NCI-H2081 (cell line): ENCODE measurements at places on chromosomes 12 and 14.
A peak's percentile ranks its signal among the peaks of the same experiment; 100 is the strongest.

- DNase-seq = no peak
These were observed 613 bp downstream of the SRSF9 start for GRCh38 chr12:120468821-120469449.

- no peak for DNase-seq
These were observed 267.7 kb downstream of the MED13L start for GRCh38 chr12:116009805-116010204.

DNA sequence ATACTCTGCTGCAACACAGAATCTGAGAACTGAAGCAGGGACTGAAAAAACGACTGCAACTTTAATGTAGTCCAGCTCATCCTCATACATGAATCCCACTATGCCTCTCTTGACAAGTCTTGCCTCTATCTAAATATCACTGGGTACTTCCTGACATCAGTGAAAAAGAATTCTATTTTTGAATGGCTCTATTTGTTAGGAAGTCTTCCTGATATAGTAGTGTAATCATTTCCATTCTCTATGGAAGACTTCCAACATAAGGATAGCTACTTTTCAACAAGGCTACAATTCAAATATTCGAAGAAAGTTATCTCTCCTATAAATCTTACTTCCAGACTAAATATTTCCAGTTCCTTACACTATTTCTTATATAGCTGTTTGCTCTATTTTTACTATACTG, 167.5 kb downstream of the MDGA2 start:
- no peak for DNase-seq

DNA sequence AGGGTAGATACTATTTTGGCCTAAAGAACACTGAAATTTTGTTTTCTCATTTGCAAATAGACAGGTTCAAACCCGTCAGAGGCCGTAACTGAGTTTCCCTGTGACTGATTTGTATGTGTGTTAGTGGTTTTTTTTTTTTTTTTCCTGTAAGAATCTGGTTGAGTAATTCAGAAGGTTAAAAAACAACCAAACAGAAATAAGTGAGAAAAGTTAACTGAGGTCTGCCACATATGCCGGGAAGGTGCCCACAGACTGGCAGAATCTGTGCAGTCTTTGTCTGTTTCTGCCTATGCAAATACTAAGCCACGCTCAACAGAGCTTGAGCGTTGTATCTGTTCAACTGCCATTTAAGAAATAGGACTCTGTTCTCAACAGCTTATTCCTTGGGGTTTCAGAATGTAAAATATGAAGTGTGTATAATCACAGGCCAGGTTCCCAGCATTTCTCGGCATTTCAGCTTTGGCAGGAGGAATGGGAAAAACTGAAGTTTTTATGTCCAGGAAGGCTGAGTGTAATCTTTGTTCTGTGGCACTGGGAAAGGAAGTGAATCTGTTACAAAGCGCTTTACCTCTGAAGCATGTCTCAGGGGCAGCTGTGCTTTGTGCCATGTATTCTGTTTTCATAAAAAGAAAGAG, 181.9 kb downstream of the PRKCH start:
- DNase-seq = no peak

GRCh38 chr12:109625131-109625559, 51.6 kb downstream of the MVK start:
- DNase-seq = no peak

DNA sequence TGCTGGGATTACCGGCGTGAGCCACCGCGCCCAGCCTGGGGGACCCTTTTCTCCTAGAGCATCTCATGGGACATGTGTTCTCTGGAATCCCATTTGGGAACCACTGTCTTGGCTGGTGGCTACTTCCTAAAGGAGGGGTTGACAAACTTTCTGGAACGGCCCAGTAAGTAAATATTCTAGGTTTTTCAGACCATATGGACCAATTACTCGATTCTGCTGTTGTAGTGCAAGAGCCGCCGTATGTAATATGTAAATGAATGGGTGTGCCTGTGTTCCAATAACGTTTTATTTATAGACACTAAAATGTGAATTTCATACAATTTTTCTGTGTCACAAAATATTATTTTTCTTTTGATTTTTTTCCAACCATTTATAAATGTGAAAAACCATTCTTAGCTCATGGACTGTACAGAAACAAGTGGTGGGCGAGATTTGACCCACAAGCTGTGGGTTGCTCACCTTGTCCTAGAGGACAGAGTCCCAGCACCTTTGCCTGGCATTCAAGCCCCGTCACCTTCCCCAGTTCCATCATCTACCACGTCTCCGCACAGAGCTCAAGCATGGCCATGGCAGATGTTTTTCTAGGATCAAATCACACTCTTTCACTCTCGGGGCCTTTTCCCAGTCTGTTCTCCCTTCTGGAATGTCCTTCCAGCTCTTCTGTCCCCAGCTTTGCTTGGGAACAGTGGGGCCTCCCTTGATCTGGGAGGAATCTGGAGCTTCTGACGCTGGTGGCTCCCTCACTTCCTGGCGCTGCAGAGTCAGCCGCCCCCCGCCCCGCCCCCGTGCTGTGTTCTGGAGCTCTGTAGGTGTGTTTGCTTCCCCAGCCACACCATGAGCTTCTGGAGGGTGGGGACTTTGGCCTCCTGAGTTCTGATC, 17.9 kb upstream of the RCOR1 start:
- DNase-seq = no peak

DNA sequence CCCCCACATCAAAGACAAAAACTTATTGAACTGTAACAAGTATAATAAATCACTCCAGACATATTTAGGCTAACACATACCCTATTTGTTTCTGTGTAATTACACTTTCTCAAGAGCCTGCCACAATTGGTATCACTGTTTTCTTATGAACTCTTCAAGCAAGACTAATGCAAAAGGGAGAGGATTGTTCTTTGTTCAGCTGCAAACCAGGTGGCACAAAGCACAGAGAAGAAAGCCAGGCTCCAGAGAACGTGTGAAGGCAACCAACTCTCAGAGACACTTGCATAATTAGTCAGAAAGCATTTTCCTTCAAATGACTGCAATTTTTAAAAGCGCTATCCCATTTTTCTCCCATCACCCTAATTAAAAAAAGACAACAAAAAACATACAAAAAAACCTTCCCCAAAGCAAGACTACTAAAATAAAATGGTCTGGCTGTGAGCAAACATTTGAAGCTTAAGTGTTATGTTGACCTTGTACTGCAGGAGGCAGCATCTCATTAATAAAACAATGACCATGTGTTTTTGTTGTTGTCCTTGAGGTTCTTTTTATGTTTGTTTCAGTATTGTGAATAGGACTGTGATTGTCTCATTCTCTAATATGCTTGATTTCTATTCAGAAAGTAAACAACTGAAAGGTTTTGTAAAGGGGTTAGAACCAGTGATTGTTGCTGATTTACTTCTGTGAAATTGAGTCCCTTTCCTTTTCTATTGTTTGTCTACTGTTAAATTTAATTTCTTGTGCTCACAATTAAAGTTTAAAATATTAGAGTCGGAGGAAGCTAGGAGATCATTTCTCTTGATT, 452.7 kb upstream of the PDE3A start:
- DNase-seq = peak; percentile 87

DNA sequence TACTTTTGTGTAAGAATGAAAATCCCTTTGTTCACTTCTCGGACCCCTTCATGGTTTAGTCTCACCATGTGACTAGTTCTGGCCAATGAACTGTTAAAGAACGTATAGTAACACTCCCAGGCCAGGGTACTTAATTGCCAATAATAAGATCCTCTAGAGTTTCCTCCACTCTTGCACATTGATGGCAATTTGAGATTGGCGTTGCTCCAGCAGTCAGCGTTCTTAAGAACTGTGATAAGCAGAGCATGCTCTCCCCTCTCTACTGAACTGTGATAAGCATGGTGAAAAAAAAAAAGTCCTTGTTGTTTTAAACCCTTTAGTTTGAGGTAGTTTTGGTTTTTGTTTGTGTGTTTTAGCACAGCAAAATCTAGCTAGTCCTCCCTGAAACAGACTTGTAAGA, 854.5 kb downstream of the SLC6A15 start:
- DNase-seq = no peak

- DNase-seq = no peak
These were observed 1453.5 kb downstream of the AACS start for GRCh38 chr12:126518596-126519200.

- DNase-seq = peak; percentile 59
These were observed 22.2 kb upstream of the GPR132 start for GRCh38 chr14:105087308-105087962.

DNA sequence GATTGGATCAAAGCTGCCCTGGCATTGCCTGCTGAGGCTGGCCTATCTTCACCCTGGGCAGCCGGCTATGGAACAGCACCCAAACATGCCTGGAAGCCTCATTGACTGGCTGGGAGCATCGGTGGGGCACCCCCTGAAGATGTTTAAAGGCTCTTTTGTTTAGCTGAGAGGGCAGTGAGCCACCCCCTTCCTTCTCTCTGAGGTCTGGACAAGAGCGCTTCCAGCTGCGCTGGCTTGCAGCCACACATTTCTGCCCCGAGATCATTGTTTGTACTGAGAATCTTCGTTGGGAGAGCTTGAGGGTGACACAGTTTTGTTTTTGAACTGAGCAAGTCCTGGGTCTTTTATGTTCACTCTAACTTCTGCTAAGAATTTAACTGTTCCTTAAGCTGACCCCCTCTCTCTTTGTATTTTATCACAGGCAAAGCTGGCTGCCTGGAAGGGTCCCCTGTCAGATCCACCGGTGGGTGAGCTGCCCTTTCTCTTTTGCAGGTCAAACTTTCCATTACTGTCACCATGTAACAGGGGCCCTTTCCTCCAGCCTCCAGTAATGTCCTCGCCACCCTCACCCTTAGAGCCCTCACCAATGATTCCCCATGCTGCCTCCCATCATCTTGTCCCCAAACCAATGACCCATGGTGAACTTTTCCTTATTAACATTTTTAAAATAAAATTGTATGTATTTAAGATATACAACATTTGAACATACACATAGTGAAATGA, 212.2 kb downstream of the KIF26A start:
- peak; percentile 18 for DNase-seq

DNA sequence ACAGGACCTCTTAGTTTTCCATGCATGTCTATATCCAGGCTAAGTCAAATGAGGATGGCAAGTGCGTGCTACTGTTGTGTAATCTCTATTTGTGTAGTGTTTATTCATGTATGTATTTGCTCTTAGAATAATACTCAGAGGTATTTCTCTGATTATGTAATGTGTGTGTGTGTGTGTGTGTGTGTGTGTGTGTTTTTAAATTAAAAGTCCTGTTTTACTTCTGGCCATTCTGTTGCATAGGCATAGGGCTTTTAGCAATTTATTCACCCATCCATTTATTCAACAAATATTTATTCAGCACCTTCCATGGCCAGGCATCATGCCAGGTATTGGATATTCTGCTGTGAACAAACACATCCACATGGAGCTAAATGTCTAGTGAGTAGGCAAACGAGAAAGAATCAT, 63.5 kb downstream of the PELI2 start:
- DNase-seq = peak; percentile 99

- DNase-seq = no peak
These were observed 264.1 kb upstream of the PRKD1 start for GRCh38 chr14:30191639-30192279.

- no peak for DNase-seq
These were observed 21.4 kb downstream of the ADGRD1 start for GRCh38 chr12:130975116-130975515.

DNA sequence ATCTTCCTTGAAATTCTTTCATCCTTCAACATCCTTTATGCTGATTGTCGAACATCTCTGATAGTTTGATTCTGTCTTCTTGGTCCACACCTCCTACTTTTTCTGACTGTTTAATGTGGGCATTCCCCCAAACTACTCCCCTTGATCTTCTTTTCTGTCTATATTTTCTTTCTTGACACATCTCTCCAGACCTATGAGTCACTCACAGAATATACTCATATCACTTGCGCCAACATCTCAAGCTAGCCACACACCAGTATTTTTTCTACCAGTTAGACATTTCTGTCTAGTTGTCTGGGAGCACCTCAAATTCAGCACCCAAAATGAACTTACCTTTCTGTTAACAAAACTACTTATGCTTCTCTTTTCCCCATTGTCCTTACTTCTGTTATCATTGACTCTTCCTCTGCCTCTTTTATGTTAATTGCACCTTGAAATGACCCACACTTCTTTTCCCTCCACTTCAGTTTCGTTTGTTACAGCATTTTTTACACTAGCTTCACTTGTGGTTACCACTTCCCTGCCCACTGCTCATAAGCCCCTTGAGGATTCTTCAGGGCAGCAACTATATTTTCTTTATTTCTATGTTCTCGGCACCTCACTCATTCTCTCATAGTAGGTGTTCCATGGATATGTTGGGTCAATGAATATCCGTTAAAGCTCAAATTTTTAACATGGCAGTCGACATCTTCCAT, 33.5 kb downstream of the TSHR start:
- no peak for DNase-seq

DNA sequence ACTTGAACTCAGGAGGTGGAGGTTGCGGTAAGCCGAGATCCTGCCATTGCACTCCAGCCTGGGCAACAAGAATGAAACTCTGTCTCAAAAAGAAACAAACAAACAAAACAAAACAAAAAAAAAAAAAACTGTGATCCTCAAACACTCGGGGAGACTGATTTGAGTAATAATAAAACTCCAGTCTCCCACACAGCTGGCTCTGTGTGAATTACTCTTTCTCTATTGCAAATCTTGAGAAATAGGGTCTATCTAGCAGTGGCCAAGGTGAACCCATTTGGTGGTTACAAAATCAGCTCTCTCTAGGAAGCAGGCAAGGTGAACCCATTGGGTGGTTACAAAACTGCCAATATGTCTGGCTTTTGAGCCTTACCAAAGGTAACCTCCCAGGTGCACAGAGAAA, 6.0 kb upstream of the ACOT6 start:
- no peak for DNase-seq

DNA sequence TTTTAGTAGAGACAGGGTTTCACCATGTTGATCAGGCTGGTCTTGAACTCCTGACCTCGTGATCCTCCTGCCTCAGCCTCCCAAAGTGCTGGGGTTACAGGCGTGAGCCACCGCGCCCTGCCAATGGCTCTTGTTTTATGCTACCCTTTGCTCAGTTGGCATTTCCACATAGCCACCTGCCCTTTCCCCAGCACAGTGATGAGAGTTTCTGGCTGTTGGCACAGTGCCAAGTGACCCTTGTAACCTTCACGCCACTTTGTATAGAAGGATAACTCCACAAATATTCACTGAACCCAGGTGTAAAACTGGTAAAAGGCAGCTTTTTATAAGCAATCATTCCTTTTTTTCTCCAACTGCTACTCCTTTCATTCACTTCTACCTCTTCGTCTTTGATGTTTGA, 18.5 kb upstream of the CCDC175 start:
- DNase-seq = no peak

- no peak for DNase-seq
These were observed 42.7 kb upstream of the CDKN3 start for GRCh38 chr14:54354096-54354495.

- DNase-seq = no peak
These were observed 10.7 kb upstream of the APOLD1 start for GRCh38 chr12:12774791-12775190.

DNA sequence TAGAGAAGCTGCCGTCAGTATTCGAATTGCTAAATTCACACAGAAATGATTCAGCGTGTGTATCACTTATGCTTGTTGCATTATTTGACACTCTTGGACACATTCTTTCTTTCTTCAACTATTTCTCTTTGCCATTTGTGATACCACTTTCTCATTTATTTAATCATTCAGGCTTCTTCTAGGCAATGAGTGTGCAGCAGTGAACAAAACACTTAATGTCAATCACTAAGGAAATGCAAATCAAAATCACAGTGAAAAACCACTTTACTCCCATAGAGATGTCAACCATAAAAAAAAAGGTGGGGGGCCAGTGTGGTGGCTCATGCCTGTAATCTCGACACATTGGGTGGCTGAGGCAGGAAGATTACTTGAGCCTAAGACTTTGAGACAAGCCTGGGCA, 214.6 kb downstream of the FLRT2 start:
- DNase-seq = no peak
